Astrocyte of the hippocampus (primary cell): ENCODE measurements at places on chromosomes 4 and X.
A peak's percentile ranks its signal among the peaks of the same experiment; 100 is the strongest.

GRCh38 chr4:47486231-47486673 lies 1.2 kb downstream of the ATP10D start:
- DNase-seq, result peak; percentile 35

DNA sequence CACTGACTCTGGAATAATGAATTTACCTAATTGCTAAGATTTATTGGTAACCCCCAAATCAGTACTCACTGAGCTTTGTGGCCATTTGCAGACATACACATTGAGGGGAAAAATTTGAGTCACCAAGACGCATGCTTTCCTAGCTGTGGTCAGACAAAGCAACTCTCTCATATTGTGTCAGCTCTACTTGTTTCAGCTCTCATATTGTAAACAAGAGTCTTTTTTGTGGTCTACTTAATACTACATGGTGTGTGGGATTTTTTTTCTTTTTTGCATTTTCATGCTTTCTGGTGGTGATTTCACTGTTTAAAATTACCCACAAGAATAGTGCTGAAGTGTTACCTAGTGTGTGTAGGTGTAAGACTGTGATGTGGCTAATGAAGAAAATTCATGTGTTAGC lies 428.2 kb upstream of the GALNT7 start:
- peak; percentile 38 for DNase-seq

DNA sequence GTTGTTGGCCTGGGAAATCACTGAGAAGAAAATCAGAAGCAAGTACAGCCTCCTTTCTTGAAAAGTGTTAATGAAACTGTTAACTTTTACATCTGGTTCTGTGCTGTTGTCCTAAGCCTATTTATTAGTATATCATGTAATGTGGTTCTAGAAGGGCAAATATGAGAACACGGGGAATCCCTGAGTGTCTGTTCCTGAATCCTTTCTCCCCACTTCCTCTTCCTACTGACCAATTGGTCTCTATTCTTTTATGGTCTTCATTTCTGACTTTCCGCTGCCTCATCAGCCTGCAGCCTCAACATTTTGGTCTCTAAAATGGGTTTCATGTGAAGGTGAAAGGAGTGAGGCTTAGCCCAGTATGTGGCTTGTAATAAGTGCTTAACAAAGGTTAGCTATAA lies 159.9 kb upstream of the MAMLD1 start:
- no peak for DNase-seq

DNA sequence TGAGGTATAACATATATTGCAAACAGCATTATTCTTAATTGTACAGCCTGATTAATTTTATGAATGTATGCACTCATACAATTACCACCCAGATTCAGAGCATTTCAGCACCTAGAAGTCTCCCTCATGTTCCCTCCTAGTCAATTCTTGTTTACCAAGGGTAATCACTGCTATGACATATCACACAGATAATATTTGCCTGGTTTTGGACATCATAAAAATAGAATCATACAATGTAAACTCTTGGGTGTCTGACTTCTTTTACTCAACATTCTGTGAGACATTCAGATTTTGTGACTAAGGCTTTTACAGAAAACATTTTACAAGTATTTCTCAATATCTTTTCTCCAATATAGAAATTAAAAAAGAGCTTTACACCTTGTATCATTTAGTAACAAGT lies 66.9 kb downstream of the PTPN13 start:
- DNase-seq, result no peak

DNA sequence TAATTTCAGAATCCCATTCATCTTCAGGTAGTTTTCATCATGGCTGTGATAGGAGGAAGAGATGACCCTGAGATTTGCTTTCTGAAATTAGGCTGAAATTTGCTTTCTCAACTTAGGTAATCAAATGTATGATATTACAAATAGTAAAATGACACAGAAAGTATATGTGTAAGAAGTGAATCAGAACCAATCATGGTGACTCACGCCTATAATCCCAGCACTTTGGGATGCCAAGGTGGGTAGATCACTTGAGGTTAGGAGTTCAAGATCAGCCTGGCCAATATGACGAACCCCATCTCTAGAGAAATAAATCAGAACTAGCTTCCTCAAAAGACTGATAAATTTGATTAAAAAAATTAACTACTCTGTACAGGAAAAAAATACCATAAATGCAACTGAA lies 555.4 kb downstream of the STPG2 start:
- no peak for DNase-seq

- no peak for DNase-seq
These were observed 146.1 kb downstream of the ATP10D start for GRCh38 chr4:47631161-47631560.

DNA sequence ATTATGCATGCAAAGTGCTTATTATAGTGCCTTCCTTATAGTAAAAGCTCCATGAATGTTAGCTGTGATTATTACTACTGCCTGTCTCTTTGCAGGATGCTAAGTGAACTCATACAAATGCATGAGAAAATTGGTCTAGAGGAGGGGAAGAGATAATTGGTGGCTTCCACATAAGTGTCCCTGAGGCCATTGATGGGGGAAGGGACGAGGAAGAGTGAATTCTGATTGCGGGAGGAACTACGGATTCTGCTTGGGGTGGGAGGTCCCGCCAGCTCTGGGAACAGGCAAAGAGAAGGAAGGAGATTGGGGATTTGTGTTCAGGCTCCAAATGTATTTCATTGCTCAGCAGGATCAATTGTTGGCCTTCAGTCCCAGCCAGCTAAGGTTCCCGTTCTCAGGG lies 11.6 kb upstream of the ARHGAP36 start:
- DNase-seq, result no peak

DNA sequence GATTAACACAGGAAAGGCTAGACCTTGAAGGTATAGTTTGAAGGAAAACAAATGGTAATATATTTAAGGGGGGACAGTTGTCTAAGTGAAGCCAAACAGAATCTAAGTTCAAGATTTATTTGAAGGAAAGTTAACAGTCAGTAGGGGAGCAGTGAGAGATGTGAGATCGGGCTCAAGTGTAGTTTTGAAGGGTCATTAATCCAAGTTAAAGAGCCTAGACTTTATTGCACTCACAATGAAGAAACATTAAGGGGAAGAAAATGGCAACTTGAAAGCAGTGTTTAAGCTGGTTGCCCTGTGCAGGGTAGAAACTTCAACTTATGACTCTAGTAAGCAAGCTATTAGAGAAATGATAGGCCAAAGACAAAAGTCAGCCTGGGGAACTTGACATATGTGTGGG lies 1952.2 kb downstream of the PCDH7 start:
- no peak for DNase-seq

DNA sequence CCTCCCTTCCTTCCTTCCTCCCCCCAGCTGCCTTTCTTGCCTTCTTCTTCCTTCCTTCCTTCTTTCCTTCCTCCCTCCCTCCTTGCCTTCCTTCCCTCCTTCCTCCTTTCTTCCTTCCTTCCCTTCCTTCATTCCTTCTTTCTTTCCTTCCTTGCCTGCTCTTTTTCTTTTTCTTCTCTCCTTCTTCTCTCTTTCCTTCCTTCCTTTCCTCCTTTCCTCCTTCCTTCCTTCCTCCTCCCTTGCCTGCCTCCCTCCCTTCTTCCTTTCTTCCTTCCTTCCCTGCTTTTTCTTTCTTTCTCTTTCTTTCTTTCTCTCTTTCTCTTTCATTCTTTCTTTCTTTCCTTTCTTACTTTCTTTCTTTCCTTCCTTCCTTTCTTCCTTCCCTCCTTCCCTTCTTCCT lies 49.1 kb downstream of the STK32B start:
- DNase-seq, result no peak

DNA sequence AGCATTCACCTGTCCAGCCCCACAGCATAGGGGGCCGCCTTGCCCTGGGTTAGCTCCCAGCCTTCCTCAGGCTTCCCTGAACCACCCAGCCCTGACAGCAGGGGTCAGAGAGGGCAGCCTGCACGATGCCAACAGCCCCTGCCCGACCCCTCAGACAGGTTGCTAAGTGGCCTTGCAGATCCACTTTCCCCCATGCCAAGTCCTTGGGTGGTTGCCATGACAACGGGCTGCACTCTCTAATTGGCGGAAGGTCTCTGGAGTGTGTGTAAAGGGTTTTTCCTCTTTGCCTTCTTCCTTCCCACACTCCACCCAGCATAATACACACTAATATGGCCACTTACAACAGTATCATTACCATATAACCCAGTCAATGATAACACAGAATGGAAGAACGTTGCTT lies 99.6 kb upstream of the AFAP1 start:
- DNase-seq, result peak; percentile 37

GRCh38 chr4:127219232-127219631 lies 413.5 kb upstream of the INTU start:
- DNase-seq, result no peak

- no peak for DNase-seq
These were observed 183.6 kb downstream of the QDPR start for GRCh38 chr4:17328141-17328815.

GRCh38 chr4:110550260-110550659 lies 72.6 kb downstream of the PITX2 start:
- DNase-seq, result peak; percentile 41

DNA sequence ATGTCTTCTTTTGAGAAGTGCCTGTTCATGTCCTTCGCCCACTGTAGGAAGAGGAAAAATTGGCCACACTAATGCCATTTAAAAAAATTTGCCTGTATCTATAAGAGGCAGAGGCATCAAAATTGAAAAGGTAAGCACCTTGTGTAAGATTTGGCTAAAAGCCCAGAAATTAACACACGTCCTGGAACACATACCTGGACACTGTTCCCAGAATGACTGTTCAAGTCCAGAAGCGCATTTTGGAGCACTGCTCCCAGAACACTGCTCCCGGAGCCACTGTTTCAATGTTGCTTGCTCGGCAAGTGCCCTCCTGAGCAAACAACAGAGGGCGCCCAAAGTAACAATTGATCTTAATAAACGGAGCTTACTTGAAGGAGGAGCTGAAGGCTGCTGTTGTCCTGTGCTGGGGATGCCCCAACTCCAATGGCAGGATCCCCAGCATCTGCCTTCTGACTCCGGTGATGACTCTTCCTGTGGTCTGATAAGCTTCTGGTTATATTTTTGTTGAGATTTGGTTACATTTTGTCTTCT lies 1958.6 kb downstream of the C4orf33 start:
- no peak for DNase-seq

- DNase-seq, result peak; percentile 34
These were observed 76.7 kb upstream of the HS3ST1 start for GRCh38 chr4:11505221-11505971.
